Activated CD4-positive, CD25-positive, alpha-beta regulatory T cell treated with anti-CD3 and anti-CD28 coated beads, Interleukin-2, amount 50 U/mL, for 16 hours (primary cell): ENCODE measurements at places on chromosomes 1 and 21.

- DNase-seq: no peak
Observed at GRCh38 chr1:39239968-39240367, 35.5 kb downstream of the MACF1 start.

DNA sequence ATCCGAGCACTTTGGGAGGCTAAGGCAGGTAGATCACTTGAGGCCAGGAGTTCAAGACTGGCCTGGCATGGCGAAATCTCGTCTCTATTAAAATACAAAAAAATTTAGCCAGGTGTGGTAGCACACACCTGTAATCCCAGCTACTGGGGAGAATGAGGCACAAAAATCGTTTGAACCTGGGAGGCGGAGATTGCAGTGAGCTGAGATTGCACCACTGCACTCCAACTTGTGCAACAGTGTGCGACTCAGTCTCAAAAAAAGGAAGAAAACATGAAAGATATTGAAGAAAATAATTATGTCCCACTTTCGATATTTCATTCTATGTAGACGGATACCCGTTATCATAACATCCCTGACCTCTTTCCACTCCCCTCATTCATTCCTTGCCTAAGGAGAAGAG lies 19.2 kb downstream of the TUT4 start:
- no peak for DNase-seq

- no peak for DNase-seq
Observed at GRCh38 chr21:16079830-16080229, 350.0 kb downstream of the USP25 start.

GRCh38 chr1:203547147-203547546 lies 53.2 kb downstream of the OPTC start:
- DNase-seq: no peak

DNA sequence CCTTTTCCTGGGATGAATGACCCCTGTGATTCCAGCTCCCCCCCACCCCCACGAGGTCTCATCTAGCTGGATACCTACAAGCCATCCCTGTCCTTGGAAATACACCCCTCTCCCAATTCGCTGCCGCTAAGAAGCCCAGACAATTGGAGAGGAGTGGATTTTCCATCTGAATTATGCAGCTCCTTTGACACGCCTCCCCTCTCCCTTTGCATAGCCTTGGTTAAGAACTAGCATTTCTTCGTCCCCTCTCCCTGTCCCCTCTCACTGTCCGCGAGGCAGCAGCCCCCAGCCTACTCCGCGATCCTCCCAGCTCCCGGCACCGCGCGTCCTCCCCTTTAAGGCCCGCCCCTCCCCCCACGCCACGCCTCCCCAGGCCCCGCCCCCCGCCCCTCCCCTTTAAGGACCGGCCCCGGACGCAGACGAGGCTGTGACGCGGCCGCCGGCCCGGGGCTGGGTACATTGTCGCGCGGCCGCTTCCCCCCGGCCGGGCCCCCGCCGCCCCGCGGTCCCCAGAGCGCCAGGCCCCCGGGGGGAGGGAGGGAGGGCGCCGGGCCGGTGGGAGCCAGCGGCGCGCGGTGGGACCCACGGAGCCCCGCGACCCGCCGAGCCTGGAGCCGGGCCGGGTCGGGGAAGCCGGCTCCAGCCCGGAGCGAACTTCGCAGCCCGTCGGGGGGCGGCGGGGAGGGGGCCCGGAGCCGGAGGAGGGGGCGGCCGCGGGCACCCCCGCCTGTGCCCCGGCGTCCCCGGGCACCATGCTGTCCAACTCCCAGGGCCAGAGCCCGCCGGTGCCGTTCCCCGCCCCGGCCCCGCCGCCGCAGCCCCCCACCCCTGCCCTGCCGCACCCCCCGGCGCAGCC lies at the start of gene MAPKAPK2:
Gene MAPKAPK2 (plus strand): TSS at position 428 of the 856 bp plus-strand sequence. CDS start 325 bp downstream, at position 753.
- peak; percentile 63 for DNase-seq

DNA sequence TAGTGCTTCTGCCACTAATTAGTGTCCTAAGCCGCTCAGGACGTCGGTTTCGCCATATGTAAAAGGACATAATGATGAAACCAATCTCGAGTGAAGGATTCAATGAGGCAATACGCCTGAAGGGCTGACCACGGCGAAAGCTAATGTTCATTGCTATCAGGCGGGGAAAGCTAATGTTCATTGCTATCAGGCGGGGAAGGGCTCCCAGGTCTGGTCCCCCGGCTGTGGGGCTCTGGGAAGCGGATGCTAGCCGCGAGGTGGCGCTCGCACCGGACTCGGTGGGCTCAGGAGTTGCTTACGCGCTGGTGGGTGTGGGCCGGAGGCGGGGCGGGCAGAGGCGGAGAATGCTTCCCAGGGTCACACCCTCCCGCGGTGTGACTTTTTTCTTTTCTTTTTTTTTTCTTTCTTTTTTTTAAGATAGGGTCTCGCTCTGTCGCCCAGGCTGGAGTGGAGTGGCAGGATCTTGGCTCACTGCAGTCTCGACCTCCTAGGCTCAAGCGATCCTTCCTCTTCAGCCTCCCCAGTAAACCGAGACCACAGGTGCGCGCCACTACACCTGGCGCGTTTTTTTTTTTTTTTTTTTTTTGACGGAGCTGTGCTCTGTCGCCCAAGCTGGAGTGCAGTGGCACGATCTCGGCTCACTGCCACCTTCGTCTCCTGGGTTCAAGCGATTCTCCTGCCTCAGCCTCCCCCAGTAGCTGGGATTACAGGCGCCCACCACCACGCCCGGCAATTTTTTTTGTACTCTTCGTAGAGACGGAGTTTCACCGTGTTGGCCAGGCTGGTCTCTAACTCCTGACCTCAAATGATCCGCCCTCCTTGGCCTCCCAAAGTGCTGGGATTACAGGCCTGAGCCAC lies 1.1 kb upstream of the PEAR1 start:
- peak; percentile 66 for DNase-seq

GRCh38 chr1:19220080-19220846 lies 10.2 kb upstream of the UBR4 start:
- no peak for DNase-seq

GRCh38 chr1:65388908-65389695 lies 31.4 kb upstream of the LEPR start:
- no peak for DNase-seq

DNA sequence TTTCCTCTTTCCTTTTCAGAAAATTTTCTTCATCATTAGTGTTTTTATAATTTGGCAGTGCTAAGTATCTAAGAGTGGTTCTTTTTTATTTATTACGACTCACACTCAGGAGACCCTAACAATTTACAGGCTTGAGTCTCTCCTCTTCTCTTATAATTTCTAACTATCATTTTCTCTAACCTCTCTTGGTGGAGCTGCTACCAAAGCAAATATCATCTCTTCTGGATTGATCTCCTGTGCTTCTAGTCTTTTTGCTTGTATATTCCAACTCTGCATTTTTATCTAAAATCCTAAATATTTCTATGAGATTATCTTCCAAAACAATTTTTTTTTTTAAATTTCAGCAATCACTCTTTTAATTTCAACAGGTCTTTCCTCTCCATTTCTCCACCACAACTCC lies 250.3 kb downstream of the KCNT2 start:
- no peak for DNase-seq

GRCh38 chr1:66852870-66853269 lies 51.8 kb upstream of the INSL5 start:
- no peak for DNase-seq

- DNase-seq: no peak
Observed at GRCh38 chr1:58818976-58819375, 35.1 kb upstream of the JUN start.

- no peak for DNase-seq
Observed at GRCh38 chr1:67432745-67433144, 2.5 kb upstream of the SERBP1 start.

DNA sequence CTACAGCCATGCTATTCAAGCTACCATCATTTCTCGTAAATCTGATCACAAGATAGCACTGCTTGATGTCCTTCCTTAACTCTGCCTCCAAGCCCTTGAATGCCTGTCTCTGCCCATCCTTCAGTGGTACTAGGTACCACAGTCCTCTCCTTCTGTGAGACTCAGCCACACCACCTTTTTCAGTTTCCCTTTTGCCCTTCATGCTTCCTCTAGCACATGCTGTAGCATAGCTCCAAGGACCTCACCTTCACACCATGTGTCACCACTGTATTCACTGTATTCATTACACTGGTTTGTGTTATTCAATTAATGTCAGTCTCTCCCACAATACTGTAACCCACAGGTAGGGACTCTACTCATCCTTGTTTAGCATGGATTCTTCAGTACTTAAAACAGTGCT lies 8.0 kb upstream of the TP53BP2 start:
- no peak for DNase-seq

- no peak for DNase-seq
Observed at GRCh38 chr1:78586572-78586971, 33.7 kb upstream of the IFI44L start.

DNA sequence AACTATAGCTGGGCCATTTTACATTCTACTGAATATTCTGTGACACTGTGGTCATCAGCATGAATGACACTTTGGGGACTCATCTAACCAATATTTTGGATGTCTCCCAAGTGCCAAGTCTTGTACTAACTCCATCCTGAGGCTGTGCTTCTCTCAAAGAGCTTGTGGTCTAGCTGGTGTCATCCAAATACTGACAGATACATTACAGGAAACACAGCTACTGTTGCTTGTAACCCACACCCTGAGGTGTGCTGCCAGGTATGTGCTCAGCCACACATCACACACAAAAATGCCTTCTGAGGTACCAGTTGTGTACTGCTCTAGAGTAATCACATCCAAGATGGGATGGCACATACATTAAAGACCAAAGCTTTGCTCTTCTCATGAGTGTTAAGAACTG lies 81.6 kb downstream of the ST6GALNAC5 start:
- DNase-seq: no peak

GRCh38 chr1:59323879-59324278 lies 27.0 kb downstream of the FGGY start:
- no peak for DNase-seq

- DNase-seq: no peak
Observed at GRCh38 chr1:88399690-88400089, 284.4 kb upstream of the PKN2 start.

GRCh38 chr21:44283948-44284347 lies 1.7 kb upstream of the AIRE start:
- DNase-seq: no peak

DNA sequence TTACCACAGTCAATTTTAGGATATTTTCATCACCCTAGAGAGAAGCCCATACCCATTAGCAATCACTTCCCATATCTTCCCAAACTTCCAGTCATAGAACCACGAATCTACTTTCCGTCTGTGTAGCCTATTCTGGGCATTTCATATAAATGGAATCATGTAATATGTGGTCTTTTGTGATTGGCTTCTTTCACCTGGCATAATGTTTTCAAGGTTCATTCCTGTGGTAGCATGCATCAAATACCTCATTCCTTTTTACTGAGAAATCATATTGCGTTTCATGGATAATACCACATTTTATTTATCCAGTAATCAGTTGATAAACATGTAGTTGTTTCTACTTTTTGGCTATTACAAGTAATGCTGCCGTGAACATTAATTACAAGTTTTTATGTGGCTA lies 21.5 kb downstream of the DESI2 start:
- no peak for DNase-seq

- no peak for DNase-seq
Observed at GRCh38 chr1:182766881-182767645, 22.5 kb upstream of the NPL start.

- no peak for DNase-seq
Observed at GRCh38 chr1:67124455-67124854, 10.3 kb downstream of the C1orf141 start.

DNA sequence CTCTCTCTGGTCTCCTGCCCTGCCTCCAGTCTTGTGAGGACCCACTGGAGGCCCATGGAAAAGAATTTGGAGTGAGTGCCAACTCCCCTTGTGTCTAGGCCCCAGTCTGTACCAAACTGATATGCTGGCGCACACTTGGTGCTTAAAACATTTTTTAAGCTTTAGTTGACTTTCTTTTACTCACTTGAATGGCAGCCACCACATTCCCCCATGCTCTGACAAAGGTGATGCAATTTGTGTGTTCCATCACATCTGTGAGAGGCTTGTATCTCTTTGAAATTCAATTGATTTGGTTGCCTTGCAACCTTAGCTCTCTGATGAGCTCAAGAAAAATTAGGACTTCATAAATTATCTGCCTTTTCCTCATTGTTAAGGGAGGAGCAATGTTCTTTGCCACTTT lies 30.5 kb upstream of the WDTC1 start:
- DNase-seq: no peak

DNA sequence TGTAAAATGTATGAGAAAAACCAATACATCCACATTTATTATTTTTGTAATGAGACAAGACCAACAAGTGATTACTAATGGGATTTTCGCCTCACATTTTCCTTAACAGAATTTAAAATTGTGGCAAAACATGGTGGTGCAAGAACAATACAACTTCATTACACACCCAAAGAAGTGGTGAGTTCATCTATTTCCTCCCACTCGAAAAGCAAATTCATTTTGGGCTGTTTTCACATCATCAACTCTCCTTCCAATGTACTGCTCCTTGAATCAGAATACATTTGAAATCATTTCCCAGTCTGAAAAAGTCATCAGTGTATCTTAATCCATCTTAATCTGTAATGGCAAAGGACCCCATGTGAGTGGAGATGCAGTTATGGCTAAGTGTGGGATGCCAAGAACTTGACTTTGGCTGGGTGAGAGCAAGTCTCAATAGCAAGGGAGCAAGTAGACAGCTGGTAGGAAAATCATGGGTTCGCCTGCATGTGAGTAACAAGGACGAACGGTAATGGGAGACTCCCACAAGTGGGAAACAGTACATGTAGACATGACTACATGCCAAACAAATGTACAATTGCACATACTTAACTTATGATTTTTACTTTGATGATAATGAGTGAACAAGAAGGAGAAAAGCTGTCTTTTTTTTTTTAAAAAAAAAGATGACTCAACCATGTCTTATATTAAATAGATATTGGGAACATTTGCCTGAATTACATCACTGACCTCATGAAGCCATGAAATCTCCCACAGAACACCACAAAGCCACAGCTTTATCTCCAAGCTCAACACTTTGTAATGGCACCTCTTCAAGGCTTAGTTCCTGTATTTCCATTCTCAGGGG lies 46.0 kb downstream of the RUNX1 start:
- DNase-seq: no peak

- peak; percentile 48 for DNase-seq
Observed at GRCh38 chr1:110780600-110781484, 92.1 kb upstream of the CD53 start.

DNA sequence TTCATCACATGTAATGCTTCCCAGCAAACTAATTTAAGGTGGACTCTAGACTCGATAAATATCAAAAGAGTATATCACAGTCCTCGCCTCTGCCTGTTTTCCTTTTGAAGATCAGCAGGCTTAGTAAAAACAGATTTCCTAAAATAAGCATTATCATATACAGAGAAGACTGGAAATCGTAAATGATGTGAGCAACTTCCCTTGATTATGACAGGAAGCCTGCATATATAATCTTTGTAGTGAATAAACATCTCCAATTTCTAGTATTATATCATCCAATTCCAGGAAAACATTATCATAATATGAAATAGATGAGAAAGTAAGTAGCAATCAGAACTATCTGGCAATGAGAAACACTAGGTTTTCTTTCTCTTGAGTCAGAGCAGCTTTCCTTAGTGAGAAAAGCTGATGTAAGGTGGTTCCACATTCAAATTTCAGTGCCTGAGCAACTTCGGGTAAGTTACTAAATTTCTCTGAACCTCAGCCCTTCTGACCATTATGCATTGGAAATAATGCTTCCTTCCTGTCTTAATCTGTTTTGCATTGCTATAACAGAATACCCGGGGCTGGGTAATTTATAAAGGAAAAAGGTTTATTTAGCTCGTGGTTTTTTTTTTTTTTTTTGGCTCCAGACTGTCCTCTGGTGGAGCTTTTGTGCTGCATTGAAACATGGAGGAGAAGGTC lies 12.6 kb upstream of the POU2F1 start:
- DNase-seq: no peak
